Activated CD8-positive, alpha-beta memory T cell treated with anti-CD3 and anti-CD28 coated beads for 1 hour (primary cell): ENCODE measurements at places on chromosomes 4 and X.

DNA sequence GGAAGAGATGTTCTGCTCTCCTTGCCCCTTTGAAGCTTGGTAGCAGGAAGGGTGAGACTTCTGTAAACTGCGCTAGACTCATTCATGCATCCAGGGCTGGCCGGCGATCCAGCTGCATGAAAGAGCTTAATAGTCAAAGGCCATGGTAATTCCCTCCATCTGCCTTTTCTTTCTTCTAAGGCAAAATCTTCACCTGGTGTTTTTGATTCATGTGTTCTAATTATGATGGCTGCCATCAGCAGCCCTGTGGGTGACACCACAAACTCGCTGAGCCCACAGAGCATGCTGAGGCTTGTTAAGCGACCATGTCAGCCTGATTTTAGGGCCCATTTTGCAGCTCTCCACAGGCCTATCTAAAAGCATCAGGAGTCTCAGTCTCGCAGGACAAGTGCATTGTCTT, 450.1 kb upstream of the TENM3 start:
- DNase-seq: no peak

DNA sequence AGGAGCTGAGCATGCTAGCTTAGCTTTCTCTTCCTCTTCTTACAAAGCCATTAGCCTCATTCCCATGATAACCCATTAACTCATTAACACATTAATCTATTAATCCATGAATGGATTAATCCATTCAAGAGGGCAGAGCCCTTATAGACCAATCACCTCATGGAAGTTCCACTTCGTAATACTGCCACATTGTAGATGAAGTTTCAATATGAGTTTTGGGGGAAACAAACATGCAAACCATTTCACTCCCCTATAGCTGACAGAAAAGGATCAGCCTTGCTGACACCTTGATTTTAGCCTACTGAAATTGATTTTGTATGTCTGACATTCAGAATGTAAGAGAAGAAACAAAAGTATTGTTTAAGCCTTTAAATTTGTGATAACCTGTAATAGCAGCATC, 251.8 kb upstream of the GALNTL6 start:
- DNase-seq: no peak

DNA sequence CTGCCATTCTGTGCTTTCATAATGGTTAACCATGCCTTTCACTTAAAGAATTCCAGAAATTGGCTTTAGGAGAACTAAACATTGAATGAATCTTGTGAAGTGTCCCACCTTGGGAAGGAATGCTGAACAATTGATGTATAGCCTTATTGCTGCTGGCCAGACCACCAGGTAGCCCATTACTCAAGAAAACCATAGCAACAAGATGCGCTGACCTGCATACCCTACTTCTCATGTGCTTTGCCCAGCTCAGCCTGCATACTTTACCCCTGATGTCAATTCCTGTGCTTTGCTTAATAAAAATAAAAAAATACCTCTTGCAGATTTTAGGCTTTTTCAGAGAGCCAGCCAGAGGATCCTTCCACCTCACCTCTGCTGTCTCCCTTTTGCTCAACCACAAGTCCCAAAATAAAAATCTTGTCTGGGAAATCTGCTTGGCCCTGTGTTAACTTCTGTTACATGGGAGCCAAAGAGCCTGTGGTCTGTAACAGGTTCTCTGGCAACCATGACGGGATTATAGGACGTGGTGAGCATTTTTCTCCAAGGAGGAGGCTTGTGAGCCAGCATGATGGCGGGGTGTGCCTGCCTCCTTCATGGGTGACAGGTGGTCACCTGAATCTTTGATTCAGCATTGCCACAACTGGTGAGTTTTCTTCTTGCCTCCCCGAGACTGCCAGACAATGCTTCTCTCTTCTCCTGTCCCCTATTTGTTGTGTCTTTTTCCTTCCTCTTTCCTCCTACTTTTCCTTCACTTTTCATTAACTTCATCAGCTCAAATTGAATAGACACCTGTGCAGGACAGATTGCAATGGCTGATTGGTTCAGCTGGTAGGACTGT, 106.8 kb downstream of the ARSJ start:
- no peak for DNase-seq

DNA sequence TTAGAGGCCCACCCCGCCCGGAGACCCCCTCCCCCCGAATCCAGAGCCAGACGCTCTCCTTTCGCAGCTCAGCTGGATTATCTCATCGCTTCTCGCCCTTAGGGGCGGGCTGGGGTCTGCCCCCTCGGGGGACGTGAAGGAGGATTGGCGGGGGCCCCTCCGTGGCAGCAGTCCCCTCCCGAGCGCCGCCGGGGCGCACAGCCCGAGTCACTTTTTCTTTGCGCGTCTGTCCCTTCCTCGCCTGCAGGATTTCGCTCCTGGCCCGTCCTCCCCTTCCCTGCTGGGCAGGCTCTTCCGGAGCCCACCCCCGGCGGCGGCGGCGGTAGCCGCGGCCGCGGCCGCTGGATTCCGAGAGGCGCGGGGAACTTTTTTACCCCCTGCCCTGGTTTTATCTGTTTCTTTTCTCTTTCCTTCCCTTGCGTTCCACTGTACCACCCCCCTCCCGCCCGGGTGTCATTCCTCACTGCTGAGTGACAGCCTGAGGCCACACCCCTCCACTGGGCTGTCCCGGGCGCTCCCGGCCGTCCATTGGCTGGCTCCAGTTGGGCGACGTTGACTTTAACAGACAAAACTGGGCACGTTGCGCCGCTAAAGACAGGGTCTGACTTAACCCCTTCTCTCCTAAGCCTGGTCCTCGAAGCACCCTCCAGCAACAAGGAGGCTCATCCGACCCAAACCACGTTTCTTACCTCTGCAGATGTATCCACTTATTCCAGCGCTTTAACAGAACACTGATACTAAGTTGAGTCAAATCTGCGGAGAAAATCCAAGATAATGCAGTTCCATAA, 492 bp upstream of the NKX3-2 start:
- no peak for DNase-seq

GRCh38 chr4:146401274-146401673, 120.5 kb downstream of the SLC10A7 start:
- no peak for DNase-seq

- no peak for DNase-seq
These were observed 19.4 kb downstream of the LYAR start for GRCh38 chr4:4270529-4270928.

- no peak for DNase-seq
These were observed 5.9 kb upstream of the HSD17B10 start for GRCh38 chrX:53440101-53440500.

DNA sequence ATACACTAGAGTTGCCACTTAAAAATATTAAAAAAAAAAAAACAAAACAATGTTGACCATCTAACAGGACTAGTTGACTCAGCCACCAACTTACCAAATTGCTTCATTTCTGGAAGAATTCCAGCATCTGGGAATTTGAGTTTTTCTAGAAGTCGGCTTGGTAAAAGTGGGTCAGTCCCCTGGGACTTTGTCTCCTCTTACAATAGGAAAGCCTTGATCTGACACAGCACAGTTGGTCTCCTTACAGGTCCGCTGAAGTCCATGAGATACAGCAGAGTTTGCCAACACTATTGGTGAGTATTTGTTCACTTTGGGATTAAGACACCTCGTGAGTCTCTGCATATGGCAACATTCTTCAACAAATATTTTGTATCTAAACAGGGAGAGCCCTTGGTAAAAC, 18.2 kb upstream of the DDIT4L start:
- DNase-seq: no peak

GRCh38 chr4:2788532-2789103, 4.3 kb upstream of the SH3BP2 start:
- no peak for DNase-seq

- DNase-seq: no peak
These were observed 93.3 kb downstream of the NEUROG2 start for GRCh38 chr4:112422644-112423043.

DNA sequence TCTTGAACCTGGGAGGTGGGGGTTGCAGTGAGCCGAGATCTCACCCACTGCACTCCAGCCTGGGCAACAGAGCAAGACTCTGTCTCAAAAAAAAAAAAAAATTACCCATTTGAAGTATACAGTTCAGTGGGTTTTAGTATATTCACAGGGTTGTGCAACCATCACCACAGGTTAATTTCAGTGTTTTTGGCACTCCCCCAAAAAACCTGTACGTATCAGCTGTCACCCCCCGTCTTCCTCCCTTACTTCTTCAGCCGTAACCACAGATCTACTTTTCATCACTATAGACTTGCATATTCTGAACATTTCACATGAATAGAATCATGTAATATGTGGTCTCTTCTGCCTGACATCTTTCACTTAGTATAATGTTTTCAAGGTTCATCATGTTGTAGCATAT, 11.7 kb upstream of the PTTG2 start:
- no peak for DNase-seq

DNA sequence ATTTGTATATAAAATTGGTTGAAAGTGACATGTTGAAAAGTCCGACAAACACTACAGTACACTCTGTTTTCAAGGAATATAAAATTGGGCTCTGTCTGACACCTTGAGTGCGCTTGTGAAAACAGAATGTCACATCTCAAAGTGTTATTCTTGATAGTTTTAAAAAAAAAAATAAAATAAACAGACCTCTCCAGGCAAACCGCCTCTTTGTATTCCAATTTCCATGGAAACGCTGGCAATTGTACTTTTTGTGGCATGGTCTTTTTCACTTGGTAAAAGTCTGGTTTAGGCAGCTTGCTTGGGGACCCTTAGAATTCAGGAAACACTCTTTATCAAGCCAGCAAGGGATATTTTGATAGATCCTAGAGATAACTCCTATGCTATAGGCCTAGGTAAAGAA, 302.5 kb downstream of the RAB28 start:
- DNase-seq: no peak

GRCh38 chrX:37409278-37409677, 60.1 kb downstream of the PRRG1 start:
- DNase-seq: no peak

GRCh38 chr4:119559044-119559647, 69.5 kb downstream of the PDE5A start:
- DNase-seq: no peak
